K562 (cell line): ENCODE measurements at places on chromosomes 5 and 9.

DNA sequence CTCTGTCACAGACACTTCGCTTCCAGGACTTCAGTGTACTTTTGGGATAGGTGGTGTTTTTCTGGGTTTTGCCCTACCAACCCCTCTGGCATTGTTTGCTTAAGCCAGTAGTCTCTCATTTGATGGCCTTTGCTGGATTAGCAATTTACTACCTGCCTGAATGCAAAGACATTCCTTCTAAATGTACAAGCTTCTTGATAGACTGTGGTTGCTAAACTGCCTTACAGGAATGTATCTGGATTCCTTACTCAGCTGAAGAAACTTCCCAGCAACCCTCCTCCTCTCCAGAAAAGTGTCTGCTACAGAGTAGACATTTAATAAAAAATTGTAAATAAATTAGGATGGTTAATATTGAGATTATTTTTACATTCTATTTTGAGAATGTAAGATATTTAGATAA is 1916.7 kb downstream of the EFNA5 start:
- DNase-seq, result no peak

GRCh38 chr9:102892025-102892424 is 103.1 kb upstream of the CYLC2 start:
- no peak for DNase-seq

DNA sequence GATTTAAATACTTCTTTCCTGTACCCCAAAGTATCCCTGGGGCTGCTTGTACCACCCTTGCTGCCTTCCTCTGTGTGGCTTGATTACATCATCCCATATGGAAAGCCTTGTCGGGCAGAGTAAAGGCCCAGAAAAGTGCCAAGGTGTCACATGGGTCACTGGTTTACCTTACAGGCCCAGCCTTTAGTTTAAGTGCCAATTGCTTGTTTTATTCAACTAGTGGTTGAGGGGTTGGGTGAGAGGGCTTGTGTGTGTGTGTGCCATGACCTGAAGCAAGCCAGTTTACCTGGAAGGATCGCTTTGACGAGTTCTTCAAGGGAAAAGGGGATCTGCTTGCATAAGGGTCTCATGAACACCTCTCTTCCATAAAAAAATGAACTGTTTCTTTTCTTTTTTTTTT is 7.8 kb upstream of the HSPA9 start:
- DNase-seq, result no peak

DNA sequence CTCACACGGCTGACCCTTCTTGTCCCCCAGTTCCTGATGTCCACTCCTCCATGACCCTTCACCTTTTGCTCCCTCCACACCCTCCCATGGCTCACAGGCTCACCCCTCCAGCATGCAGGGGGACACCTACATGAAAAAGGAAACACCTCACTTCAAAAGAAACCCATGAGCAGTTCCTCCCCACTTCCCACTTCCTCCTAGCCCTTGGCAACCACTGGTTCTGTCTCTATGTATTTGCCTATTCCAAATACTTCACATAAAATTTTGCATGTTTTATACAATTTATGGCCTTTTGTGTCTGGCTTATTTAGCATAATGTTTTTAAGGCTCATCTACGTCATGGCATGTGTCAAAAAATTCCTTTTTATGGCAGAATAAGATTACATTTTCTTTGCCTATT is 100.2 kb upstream of the S1PR3 start:
- no peak for DNase-seq

DNA sequence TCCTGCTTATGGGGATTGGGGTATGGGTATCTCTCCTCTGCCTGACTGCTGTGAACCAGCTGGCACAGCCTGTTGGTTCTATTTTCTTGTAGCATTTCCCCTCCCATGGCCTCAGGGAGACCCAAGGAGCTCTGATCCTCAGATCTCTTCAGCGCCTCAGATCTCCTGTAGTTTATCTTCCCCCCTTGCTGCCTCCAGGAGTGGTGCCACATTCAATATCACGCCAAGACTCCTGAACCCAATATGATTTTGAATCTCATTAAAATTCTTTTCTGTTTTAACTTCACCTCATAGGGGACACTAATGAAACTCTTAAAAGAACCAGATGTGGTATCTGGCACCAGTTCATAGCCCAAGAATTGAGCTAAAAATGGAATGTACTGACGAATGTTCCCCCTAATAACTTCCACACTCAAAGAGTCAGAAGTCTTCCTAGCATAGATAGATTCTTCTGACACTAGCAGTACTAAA is 59.6 kb upstream of the LIFR start:
- DNase-seq, result no peak

GRCh38 chr9:75983319-75984045 is 93.0 kb downstream of the PCSK5 start:
- no peak for DNase-seq

- no peak for DNase-seq
These were observed 19.7 kb downstream of the CSF2 start for GRCh38 chr5:132093271-132093670.

DNA sequence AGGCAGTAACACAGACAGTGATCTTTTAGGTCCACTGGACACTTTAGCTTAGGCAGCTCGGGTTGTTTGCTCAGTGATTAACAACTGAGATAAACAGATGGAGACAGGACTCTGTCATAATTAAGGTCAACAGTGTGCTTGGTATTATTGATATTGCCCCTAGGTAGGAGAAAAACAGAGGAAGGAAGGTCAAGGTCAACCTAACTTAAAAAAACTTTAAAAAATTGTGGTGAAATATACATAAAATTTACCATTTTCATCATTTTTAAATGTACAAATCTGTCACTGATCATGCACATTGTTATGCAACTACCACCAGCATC is 2.1 kb upstream of the HSPA4 start:
- peak; percentile 35 for DNase-seq

GRCh38 chr9:2024888-2025782 is 10.0 kb downstream of the SMARCA2 start:
- DNase-seq, result no peak

DNA sequence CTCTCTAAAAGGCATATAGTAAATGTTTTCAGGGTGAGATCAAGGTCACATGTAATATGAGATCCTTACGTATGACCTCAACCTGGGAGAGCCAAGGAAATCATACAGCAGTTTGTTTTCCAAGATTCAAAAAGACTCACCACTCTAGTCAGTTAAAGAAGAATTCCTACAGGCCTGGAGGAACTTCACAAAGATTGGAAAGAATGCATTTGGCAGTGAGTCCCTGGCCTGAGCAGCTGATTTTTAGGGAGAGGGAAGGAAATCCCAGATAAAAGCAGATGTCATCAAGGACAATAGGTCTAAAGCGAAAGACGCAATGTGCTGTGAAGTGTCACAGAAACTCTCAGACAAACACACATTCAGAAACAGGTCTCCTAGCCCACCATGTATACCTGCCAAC is 424.0 kb upstream of the ZNF462 start:
- DNase-seq, result no peak

GRCh38 chr9:36789886-36790285 is 217.2 kb downstream of the MELK start:
- DNase-seq, result no peak

- DNase-seq, result no peak
These were observed 151.5 kb downstream of the SLC12A2 start for GRCh38 chr5:128234928-128235641.

DNA sequence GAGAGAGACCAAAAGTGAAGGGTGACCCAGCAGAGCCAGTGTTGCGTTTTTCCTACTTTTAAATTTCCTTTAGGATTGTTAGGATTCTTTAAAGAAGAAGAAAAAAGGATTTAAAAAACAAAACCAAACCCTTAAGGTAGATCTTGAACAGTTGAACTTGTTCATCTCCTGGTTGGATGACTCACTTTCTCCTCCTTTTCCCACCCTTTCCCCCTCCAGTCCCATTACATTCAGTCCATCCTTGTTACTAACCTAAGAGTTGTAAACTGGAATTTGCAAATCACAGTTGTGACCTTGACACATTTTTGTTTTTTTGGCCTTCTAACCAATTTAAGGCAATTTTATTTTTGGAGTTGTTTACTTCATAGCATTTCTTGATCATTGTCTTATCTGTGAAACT is 289.2 kb downstream of the ARHGAP26 start:
- DNase-seq, result no peak

- DNase-seq, result no peak
These were observed 26.7 kb upstream of the ADAMTS2 start for GRCh38 chr5:179371681-179372680.

DNA sequence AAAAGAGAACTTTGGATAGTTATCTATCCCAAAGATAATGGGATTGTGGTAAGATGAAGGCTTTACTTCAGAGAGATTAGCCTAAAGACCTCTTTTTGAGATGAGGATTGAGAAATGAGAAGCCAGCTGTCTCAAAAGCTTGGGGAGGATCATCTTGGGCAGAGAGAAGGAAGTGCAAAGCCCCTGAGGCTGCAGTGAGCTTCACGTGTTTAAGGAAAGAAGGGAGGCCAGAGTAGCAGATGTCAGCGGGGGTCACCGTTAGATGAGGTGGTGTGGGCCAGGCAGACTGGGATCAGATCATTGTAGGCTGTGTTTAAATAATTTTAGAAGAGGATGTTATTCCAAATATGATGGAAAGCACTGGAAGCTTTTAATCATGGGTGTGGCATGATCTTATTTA is 270.1 kb downstream of the ARHGEF28 start:
- no peak for DNase-seq

DNA sequence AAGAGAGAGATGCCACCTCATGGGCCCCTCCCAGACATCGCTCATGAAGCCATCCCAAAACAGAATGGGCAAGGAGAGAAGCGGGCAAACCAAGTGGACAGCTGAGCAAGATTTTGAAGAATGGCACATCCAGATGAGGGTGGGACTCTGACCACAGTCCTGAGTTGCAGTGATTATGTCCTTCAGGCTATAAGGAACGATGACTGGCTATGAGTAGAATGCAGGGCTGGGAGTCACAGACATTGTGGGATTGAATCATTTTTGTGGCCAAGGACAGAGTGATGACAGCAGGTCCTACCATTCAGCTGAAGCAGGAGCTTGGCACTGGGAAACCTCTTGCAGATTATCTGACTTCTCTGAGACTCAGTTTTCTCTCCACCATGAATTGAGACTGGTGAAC is 245.7 kb upstream of the SLC30A5 start:
- DNase-seq, result no peak

GRCh38 chr5:28214292-28214691 is 1175.9 kb upstream of the CDH9 start:
- no peak for DNase-seq

DNA sequence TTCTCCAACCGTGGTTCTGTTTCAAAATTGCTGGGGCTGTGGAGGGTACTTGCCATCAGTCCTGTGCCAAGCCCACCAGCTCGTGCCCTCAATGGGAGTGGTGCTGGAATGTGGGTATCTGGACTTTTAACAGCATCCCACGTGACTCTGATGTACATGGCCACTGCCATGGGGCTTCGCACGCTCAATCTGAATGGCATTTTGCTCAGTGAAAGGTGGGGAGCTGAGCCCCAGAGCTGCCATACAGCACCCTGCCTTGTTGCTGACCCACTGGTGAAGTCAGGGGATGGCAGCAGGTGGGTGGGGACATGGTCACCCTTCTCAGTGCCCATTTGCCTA is 16.6 kb upstream of the SYNPO start:
- no peak for DNase-seq

GRCh38 chr5:90898326-90899013 is 339.9 kb downstream of the ADGRV1 start:
- DNase-seq, result no peak

- no peak for DNase-seq
These were observed 811.0 kb upstream of the GRAMD2B start for GRCh38 chr5:125612181-125612721.

GRCh38 chr5:135821061-135821801 is 13.2 kb upstream of the SLC25A48 start:
- DNase-seq, result no peak

- no peak for DNase-seq
These were observed 19.2 kb downstream of the BHMT start for GRCh38 chr5:79130781-79131180.

GRCh38 chr5:61768692-61769281 is 436.7 kb downstream of the ZSWIM6 start:
- DNase-seq, result peak; percentile 57

DNA sequence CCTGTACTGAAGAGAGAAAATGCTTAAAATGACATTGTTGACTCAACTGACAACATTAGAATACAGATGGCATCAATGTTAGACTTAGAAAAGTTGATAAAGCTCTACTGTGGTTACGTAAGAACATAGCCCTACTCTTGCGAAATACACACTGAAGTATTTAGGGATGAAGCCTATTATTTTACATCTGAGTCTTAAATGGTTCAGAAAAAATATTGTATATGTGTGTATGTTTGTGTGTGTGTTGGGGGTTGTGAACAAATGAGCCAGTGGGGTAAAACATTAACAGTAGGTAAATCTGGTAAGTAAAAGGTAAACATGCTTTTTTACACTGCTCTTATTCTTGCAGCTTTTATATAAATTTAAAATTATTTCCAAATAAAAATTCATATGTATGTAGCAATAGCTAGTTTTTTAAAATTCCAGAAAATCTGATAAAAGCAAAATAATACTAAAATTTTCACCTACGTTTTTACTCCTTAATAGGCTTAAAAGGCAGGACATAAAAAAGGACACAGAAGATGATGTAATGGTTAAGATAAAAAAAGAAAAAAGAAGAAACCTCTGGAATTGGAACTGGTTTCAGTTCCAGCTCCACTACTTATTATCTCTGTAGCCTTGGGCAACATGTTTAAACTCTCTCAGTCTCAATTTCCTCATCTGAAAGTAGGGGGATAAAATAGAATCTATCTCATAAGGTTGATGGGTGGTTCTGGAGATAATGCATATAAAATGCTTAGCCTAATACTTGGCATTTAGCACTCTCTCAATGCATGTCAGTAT is 44.3 kb downstream of the GARNL3 start:
- DNase-seq, result no peak

GRCh38 chr9:90249094-90249493 is 393.5 kb downstream of the DIRAS2 start:
- DNase-seq, result no peak

DNA sequence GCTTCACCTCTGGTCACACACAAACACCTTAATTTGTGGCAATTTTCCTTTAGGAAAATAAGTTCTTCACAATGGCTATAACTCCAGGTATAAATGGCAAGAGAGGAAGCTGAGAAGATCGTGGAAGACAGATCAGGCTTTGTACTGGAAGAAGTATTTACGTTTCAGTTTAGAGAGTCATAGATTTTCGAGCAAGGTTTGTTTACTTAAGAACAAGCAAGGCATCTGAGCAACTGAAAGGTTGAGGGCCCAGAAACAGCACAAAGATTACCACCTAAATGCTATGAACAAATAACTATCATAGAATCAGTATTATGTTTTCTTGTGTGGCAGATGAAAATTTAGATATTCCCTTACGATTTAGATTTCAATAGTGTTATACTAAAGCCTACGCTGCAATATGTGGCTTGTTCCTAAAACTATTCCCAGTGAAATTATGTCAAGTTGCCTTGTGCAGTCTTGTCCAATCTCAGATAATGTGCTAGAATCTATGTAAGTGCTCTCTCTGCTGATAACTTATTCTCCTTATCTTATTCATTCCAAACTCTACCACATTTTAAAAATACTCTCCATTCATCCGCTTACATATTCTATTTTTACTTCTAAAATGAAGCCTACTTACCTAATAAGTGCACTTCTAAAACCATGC is 6.7 kb downstream of the SLCO4C1 start:
- no peak for DNase-seq

GRCh38 chr5:111735583-111736270 is 21.3 kb downstream of the NREP start:
- DNase-seq, result no peak
